ENCODE measurements at places on chromosomes 4 and X.

GRCh38 chr4:155684892-155685541, 18.4 kb downstream of the GUCY1A1 start:
- DNase-seq: no peak

DNA sequence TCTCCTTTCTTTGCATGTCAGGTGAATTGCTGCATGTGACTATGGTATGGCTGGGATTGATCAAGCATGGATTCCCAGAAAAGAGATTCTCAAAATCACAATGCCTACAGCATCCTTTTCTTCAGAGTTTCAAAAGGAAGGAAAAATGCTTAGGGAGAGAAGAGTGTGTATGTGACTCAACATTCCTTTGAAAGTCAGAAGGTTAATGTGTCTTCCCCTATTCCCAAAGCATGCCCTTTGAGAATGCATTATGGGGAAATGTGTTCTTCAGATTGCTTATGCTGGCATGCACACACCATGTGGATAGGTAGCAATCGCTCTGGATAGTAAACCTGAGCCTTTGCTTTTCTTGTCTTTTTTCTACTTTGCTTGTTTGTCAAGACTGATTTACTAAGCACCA, 78.5 kb downstream of the ELOVL6 start:
- DNase-seq: no peak

GRCh38 chr4:105601406-105601805, 49.0 kb downstream of the ARHGEF38 start:
- no peak for DNase-seq

- no peak for DNase-seq
Measured at GRCh38 chrX:139191286-139191685, 339.3 kb upstream of the F9 start.

DNA sequence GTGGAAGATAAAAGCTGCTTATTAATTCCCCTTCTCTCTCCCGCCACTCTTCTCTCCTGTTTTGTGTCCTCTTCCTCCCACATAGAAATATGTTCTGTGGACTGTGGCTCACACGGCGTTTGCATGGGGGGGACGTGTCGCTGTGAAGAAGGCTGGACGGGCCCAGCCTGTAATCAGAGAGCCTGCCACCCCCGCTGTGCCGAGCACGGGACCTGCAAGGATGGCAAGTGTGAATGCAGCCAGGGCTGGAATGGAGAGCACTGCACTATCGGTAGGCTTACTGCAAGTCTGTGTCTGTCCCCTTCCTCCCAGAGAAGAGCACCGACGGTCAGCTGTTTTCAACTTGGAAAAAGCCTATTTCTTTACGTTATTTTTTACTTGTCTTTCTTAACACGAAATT, 229.1 kb downstream of the DCTD start:
- no peak for DNase-seq

- peak; percentile 20 for DNase-seq
Measured at GRCh38 chr4:22129454-22130029, 181.0 kb upstream of the KCNIP4 start.

DNA sequence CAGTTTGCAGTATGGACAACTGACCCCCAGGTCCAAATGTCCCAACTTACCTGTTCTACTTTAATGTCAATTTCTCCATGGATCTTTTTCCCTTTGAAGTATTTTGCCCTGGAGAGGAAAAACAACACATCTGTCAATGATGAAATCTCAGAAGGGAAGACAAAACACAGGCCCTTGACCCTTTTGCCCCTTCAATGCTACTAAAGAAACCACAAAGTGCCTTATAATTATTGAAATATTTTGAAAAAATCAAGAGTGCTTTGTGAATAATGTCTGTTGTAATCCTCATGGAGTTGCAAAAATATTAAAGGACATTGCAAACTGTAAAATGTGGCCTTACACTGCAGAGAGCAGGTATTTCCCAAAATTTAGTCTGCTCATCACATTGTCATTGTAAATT, 12.6 kb downstream of the SYN1 start:
- DNase-seq: no peak

DNA sequence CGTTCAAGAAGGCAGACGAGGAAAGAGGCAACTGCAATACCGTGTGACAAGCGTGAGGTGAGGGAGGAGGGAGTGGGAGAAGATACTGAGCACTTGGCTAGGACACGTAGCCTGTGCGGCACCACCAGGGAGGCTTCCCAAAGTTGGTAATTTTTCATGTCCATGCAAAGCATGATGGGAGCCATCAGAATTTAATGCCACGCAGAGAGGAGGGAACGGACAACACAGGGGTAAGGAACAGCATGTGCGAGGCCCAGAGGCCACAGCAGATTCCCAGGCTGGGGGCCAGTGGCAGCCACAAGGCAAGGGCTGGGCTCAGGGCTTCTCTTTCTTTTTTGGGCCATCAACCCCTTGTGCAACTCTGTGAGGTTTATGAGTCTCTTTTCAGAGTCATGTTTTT, 11.0 kb upstream of the CLDN24 start:
- DNase-seq: no peak

DNA sequence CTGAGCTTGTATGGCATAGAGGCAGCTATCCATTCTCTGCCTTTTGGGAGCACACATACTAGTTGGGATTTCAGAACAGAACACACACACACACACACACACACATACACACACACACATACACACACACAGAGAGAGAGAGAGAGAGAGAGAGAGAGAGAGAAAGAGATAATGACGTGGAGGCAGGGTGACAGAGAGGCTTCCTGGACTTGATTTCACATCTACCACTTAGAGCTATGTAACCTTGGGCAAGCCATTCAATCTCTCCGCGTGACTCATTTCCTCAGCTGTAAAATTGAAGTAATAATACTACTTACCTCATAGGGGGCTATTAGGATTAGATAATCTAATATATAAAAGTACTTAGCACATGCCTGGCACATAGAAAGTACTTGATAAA, 12.3 kb upstream of the GRIA3 start:
- DNase-seq: no peak

- DNase-seq: no peak
Measured at GRCh38 chrX:69196666-69197065, 31.4 kb upstream of the PJA1 start.

GRCh38 chr4:129998436-129999150, 902.6 kb downstream of the C4orf33 start:
- DNase-seq: no peak

GRCh38 chrX:136766785-136767103, 14.0 kb downstream of the ARHGEF6 start:
- no peak for DNase-seq

- no peak for DNase-seq
Measured at GRCh38 chrX:24777660-24778059, 83.9 kb downstream of the POLA1 start.

DNA sequence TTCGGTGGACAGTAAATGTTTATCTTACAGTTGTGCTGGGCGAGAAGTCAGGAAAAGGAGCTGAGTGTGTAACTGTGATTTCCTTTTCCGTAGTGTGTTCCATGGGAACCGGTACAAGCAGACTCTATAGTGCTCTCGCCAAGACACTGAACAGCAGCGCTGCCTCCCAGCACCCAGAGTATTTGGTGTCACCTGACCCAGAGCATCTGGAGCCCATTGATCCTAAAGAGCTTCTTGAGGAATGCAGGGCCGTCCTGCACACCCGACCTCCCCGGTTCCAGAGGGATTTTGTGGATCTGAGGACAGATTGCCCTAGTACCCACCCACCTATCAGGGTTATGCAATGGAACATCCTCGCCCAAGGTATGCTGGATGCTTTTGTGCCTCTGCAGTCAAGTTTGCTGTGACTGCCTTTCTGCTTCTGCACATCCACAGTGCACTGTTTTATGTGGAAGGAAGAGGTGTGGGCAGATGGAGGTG, 27.4 kb downstream of the NOCT start:
- no peak for DNase-seq

GRCh38 chr4:88729146-88729760, 31.6 kb upstream of the NAP1L5 start:
- no peak for DNase-seq

DNA sequence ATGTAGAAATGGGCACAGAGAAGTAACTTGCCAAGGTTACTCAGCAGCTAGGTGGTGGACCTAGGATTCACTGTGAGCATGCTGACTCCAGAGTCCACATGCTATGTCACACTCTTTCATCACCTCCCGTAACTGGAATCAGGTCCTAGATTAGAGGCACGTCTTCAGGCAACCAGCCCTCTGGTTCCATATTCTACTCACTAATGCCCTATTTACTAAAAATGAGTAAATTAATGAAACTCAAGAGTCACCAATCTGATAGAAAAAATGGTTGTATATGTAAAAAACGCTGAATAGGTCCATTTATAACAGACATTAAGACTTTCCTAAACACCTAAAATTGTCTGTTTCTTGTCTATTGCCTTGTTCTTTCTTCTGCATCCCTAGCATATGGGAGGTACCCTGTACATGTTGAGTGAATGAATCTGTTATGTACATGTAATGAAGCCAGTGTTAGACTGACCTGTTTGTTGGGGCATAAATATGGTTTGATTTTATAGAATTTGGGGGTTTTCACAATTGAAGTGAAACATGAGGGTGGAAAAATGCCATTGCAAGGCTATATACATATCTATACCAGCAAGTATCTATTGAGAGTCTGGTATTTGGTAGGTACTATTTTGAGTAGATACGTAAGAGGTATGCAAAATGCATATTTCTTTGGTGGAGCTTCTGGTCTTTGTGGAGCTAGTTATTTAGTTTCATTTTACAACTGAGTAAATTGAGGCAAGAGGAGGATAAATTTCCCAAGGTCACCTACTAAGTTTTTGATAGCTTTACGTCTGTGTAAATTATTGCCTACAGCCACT, 7.5 kb upstream of the RUFY3 start:
- no peak for DNase-seq

DNA sequence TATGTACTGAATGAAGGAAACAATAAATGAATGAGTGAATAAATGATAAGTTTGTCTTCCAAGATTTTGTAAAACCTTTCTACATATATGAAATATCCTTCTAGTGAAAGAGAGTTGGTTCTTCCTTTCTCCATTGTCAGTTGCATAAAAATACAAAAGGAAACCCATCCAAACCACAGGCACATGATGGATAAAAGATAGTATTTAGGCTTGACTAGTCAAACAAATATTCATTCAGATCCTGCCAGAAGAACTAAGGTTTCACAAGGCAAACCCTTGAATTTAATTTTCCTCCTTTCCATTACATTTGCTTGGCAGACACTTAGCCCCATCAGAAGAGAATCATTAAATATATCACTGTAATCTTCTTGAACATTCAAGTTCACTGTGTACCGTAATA, 208.4 kb downstream of the COL25A1 start:
- no peak for DNase-seq
